ENCODE measurements at places on chromosomes 5 and 9. TPM values are rescaled to one million over a fixed set of nuclear protein-coding genes. Genes with fewer than 3 reads are reported as not detected.

GRCh38 chr9:77983320-77983662, 48.3 kb downstream of the GNAQ start:
- no peak for DNase-seq

DNA sequence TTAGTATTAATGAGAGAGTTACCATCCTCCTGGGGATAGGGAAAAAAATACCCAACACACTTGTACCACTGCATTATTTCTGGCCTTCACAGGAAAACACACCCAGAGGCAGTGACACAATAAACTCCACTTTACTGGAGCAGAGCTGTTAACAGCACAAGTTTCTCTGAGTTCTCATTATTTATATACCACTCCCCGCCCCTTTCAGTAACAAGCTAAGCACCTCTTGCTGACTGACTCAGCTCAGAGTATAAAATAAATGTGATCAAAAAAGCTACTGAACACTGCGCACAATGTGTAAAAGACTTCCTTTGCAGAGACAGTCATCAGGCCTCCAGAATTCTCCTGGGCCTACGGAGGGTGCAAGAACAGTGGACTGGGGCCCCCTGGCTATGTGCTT, 21.6 kb downstream of the KLF9 start:
- no peak for DNase-seq

DNA sequence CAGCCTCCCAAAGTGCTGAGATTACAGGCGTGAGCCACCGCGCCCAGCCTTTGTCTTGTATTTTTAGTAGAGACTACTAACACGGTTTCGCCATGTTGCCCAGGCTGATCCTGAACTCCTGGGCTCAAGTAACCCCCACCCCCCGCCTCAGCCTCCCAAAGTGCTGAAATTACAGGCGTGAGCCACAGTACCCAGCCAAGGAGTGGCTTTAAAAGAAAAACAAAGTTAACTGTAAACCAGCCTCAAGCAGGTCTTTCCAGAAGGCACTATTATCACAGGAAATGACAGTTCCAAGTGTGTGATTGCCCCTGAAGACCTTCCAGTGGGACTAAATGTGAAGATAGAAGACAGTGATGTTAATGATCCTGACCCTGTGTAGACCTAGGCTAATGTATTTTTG, 31.1 kb downstream of the SIL1 start:
- no peak for DNase-seq

DNA sequence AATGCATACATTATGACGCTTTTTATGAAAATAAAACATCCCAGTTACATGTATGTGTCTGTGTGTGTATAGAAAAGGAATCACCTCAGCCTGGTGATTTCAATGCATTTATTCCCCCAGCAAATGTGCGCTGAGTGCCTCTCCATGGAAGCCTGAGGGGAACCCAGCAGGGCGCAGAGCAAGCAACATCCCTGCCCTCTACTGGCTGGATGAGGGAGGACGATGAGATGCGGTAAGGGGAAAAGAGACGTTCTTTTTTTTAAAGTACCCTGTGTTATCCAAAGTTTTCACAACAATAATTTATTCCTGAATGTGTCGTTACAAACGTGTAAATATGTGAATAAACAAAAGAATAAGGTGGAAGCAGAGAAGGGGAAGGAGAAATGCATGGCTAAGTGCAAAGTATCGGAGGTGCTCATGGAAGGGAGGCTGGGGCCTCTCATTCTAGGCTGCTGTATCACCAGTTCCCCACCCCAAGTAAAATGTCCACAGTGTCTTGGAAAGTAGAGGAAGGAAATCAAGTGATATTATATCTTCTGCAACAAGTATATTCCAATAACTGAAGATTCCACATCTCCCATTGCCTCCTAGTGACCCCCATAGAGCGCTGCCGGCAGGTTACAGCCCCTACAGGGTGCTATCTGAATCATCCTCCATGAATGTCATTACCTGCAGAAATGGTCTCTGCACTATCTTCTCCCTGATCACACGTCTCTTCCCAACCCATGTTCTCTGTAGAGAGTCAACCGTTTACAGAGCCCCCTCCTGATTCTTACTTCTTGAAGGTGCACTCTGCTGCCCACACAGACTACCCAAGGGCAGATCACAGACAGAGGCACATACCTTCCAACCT, 13.0 kb upstream of the ABLIM3 start:
- no peak for DNase-seq

GRCh38 chr9:127221695-127222094, 42.9 kb upstream of the GARNL3 start:
- DNase-seq, result no peak

- no peak for DNase-seq
Measured at GRCh38 chr9:75885652-75886051, 4.8 kb upstream of the PCSK5 start.

GRCh38 chr9:123658792-123659191, 271.1 kb downstream of the DENND1A start:
- DNase-seq, result no peak

- DNase-seq, result no peak
Measured at GRCh38 chr5:178325311-178325678, 92.7 kb upstream of the PHYKPL start.

- no peak for DNase-seq
Measured at GRCh38 chr5:12658871-12659446, 754.7 kb upstream of the CTNND2 start.

DMRT3 gene
- polyA plus RNA-seq, result not detected

MARCHF11 gene
- polyA plus RNA-seq, result 0.27 TPM

PGM5 gene
- 17.7 TPM for polyA plus RNA-seq

OBP2B gene
- polyA plus RNA-seq, result not detected

EGFL7 gene
- polyA plus RNA-seq, result 0.18 TPM

VAV2 gene
- 6.7 TPM for polyA plus RNA-seq

NEUROG1 gene
- polyA plus RNA-seq, result 0.06 TPM

Data from ovary (tissue), 10 donors.